ENCODE measurements at places on chromosomes 6 and 20.

- no peak for DNase-seq
These were observed 2.6 kb upstream of the TP53INP2 start for GRCh38 chr20:34701405-34702085.

- DNase-seq, result no peak
These were observed 123.8 kb upstream of the MYLIP start for GRCh38 chr6:16004934-16005679.

DNA sequence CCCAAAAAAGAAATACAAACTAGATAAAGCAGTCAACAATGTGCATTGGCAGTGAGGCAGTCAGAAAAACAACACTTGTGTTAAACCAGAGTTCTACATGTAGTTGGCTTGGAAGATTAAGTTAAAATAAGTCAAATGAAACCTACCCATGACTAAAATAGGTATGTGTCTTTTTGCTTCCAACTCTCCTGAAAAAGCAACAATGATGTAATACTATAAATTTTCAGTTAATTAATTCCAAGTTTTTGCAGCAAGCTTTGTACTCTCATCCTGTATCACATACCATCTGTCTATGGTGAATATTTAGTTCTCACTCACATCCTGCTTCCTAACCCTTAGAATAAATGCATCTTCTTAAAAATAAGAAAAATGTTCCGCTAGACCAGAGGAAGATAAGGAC is 261.5 kb downstream of the KIF16B start:
- DNase-seq, result no peak

- DNase-seq, result no peak
These were observed 63.2 kb downstream of the SLC24A3 start for GRCh38 chr20:19275630-19276071.

- no peak for DNase-seq
These were observed 1.7 kb upstream of the CNKSR3 start for GRCh38 chr6:154512201-154512600.

DNA sequence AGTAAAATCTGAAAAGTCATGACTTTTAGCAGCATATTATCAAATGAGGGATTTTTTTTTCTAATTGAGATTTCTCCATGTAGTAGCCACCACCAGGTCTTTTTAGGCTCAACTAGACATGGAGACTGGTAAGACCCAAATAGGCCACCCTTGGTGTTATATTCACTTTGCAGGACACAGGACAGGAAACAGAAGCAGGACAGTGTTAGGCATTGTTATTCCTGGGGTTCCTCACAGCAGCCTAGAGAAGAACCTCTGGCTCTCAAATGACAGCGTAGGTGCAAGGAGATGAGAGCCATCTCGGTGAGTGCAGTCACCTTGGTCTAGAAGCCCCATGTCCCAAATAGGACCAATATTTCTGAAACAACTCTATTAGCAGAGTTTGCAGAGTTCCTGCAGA is 19.2 kb upstream of the PBOV1 start:
- no peak for DNase-seq

GRCh38 chr20:44104798-44105517 is 82.0 kb downstream of the JPH2 start:
- no peak for DNase-seq

DNA sequence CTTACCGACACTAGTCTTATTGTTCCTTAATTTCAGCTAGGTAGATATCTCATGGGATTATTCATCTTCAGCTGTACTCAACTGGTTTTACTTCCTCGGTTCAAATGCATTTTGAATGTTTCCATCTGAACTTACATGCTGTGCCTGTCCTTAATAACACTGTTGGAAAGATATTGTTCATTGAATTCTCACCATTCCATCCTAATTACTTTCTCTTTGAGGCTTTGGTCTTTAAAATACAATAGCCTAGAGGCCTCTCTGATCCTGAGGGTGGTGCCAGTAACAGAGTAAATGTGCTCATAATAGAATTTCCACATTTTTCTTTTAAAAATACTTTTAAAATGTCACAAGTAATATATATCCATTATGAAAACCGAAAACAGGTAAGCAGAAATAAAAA is 54.0 kb downstream of the IL20RA start:
- no peak for DNase-seq

GRCh38 chr6:88512951-88513350 is 346.8 kb upstream of the CNR1 start:
- DNase-seq, result no peak

GRCh38 chr6:41921712-41921998 is 356 bp downstream of the BYSL start:
- DNase-seq, result no peak

All from stimulated activated CD4-positive, alpha-beta T cell treated with anti-CD3 and anti-CD28 coated beads, Interleukin-1b, Interleukin-23, amount 100 ng/mL, for 1 hour (primary cell).